ENCODE measurements at places on chromosomes 7 and 10.

DNA sequence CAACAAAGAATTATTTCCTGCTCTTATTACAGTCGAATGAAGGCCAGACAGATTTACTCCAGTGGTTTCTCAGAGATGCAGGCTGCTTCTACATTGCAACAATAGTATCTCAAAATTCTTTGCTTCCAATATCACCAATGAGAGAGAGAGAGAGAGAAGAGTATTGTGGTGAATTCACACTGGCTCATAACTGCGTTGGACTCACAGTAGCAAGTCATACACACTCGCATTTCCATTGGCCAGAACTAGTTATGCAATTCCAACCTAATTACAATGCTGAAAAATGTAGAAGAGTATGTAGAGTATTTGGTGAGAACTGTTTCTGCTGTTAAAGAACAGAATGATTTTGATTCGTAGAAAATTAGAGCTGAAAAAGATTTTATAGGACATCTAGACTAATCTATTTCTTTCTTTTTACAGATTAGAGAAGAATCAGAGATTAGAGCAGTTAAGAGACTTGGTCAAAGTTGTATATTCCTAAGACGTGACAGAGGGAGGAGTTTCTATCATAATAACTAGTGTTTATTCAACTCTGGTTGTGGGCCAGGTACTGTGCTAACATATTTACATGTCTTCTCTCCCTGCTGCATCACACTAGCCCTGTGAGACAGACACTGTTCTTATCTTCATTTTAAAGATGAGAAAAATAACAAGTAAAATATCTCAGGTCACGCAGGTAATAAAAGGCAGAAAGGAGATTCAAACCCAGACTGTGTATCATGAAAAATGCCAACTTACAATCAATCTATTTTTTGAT is 34.6 kb upstream of the PDK4 start:
- no peak for DNase-seq

DNA sequence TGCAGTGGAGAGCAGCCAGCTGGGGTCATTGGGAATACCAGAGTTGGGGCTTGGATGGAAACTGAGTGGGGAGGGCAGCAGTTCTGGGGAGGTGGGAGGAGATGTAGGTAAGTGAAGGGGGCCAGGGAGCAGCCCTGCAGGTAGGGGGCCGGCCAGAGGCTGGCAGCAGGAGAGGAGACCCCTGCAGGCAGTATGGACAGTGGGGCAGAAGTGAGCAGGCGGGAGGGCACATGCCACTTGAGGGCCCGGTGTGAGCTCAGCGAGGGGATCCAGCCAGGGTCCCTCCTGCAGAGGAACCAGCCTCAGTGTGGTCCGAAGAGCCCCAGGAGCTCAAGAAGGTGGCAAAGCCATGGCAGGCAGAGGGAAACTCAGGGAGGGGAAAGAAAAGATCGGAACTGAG is 75.4 kb downstream of the WDR11 start:
- DNase-seq, result no peak

DNA sequence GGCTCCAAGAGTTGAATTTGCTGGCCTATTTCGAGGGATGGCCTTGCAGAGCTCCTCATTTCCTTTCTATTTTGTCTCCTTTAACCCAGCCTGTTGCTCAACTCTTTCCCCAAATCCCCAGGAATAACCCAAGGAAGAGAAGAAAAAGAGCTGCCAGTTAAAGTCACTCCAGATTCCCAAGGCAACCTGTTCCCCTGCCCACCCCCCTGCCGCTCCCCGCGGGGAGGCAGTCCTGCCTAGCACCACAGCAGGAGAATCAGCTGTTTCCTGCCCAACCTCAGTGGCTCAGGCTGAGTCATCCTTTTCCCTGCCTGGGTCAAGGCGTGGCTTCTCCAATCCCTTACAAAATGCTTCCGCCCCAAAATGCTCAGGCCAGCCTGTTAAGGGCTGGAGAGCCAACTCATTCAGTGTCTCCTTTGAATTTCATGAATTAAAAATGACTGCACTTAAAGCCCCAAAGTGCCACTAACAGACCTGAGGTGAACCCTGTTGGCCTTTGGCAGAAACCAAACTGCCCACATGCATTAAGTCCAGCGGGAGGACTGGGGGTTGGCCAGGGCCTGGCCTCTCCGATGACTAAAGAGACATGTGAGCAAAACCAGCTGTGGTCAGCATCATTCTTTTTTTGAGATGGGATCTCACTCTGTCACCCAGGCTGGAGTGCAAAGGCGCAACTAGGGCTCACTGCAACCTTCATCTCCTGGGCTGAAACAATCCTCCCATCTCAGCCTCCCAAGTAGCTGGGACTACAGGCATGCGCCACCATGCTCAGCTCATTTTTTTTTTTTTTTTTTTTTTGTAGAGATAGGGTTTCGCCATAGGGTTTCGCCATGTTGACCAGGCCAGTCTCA is 83.2 kb upstream of the KIF5B start:
- DNase-seq, result peak; percentile 89

DNA sequence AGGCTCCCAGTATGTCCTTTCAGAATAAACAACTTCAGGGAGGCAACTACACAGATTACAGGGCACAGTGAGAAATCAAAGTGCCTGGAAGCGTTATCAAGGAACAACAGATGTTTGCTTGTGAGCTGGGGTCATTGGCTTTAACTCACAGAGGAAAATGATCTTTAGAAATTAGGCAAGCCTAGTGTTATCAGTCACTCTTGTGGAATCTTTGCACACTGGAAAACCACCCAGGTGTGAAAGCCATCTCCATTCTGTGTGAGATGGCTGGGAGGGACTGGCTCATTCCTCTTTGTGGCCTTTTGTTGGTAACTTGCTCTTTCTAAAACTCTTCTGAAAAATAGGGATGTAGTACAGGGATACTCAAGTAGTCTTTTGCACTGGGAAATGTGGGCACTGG is 716.0 kb downstream of the XPNPEP1 start:
- DNase-seq, result no peak

GRCh38 chr7:1235501-1236131 is 2.9 kb downstream of the UNCX start:
- no peak for DNase-seq

- peak; percentile 82 for DNase-seq
These were observed 3.9 kb downstream of the LSMEM1 start for GRCh38 chr7:112484671-112485167.

GRCh38 chr10:10685566-10685965 is 332.1 kb upstream of the CELF2 start:
- no peak for DNase-seq
